ENCODE measurements at places on chromosomes 5 and 9.

DNA sequence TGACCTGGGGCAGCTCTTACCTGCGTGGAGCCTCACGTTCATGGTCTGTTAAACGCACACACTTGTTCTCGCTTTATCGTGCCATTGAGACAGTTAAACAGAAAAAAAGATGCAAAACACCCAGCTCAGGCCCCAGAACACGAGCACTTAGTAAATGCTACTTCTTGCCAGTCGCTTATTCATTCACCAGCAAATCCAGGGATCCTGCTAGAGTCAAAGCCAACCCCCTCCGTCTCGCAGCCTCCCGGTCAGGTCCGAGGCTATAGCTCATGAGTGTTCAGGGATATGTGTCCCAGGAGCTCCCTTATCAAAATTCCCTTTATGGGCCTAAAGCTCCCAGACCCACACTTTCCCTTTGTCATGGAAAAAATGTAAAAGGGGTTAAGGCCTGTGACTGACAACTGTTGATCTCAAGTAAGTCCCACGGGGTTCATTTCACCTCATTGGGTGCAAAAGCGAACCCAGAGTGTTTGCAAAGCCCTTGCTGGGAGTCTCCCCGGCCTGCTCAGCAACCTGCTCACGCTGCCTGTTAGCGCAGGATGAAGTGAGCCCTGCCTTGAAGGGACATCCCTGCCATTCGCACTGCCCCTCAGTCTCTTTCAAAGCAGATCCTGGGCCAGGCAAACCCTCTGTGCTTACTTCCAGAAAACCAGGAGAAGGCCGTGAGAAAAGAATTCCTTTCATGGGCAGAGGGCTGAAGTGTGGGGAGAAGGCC lies 40.7 kb downstream of the HRH2 start:
- ATAC-seq = no peak

DNA sequence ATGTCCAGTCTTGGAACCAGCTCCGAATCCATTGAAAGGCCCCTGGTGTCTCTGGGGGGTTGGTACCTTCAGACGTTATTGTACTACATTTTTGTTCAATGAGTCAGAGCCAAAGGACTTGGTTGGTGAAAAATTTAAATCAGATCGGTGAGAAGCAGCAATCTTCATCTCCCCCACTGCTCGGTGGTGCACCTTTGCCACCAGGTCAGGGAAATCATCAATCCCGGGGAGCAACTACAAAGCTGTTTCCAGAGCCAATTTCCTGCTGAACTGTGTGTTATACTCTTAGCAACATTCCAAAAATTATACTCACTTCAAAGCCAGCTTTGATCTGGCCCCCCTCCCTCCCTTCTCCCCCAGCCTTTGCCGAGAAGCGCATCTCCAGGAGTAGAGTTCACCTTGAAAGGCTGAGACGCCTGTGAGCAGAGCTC lies 375.2 kb upstream of the WWC1 start:
- no peak for ATAC-seq

DNA sequence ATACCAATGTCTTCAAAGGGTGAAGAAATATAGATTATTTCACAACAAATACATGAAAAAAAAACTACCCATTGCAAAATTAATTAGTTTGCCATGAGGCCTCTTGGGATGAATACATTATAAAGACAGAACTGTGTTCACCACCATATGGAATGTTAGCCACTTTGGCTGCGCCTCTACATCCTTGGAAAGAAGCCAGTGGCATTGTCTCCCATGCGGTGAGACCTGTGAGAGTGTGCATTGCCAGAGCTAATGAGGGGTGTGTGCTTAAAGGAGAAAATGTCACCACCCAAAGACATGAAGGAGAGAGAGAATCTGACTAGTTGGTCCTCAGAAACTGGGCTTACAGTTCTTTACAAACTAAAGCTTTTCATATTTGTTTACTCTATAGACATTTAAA lies 110.6 kb downstream of the PLPPR1 start:
- no peak for ATAC-seq

GRCh38 chr9:10387282-10387681 lies 225.5 kb downstream of the PTPRD start:
- no peak for ATAC-seq

DNA sequence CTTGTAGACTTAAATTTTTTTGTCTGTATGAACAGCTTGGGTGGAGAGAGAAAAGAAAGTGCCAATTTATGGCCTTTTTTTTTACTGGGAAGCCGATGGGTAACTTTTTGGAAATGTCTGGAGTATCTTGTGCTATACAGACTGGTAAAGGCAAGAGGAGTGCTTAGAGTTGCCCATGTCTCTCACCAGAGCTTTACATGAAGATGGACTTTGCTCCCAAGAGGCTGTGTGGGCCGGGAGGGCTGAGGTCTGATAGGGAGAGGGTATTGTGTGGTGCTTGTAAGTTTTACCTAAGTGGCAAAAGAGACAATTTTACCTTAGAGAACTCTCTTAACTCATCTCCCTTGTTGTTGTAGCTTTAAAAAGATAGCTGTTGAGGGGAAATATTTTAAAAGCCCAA lies 203.2 kb downstream of the SEMA6A start:
- no peak for ATAC-seq

DNA sequence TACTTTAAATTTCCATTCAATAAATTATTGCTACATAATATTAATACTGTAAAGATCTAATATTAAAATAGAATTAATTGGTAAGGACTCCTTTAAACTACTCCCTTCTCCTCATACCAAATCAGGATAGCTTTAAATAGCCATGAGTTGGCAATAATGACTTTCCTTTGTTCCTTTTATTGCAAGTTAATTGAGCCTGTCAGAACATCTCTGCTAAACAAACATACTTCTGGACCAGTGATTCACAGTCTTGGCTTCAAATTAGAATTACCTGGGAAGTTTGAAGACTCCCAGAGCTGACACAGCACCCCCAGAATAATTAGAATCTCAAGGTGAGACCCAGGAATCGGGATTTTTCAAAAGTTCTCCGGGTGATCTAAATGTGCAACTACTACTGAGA lies 18.7 kb downstream of the C5orf58 start:
- ATAC-seq = no peak

DNA sequence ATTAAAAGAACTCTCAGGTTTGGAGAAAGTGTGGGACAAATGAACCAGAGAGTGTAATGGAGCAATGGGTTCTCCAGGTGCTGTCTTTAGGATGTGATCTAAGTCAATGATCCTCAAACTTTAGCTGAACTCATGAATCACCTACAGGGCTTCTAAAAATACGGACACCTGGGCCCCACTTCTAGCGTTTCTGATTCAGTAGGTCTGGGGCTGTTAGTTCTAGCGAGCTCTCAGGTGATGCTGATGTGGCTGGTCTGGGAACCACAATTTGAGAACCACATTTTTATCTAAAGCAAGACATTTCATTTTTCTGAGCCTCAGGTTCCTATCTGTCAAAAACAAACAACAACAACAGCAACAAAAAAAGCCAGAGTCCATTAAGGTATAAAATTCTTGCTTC lies 35.1 kb upstream of the PCA3 start:
- ATAC-seq = no peak

- peak; percentile 47 for ATAC-seq
Measured at GRCh38 chr5:60162441-60162840, 268.9 kb upstream of the PDE4D start.

DNA sequence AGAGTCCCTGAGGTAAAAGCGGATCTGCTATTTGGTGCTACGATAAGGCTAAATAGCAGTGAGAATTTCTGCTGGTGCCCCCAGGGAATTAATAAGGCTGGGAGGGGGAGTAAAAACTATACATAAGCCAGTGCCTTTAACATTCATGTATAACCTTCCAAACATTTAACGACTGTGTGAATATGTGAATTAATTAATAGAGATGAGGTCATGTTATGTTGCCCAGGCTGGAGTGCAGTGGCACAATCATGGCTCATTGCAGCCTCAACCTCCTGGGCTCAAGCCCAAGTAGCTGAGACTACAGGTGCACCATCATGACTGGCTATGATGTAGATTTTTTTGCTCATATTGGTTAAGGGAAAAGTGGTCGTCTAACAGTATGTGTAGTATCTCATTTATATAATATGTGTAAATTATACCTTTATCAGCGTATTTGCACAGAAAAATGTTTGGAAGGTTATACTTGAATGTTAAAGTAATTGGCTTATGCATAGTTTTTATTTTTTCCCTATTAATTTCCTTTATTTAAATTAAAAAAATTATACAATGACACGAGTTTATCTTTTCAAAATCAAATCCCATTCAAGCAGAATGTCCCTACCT lies 64.6 kb downstream of the EHMT1 start:
- ATAC-seq = no peak

DNA sequence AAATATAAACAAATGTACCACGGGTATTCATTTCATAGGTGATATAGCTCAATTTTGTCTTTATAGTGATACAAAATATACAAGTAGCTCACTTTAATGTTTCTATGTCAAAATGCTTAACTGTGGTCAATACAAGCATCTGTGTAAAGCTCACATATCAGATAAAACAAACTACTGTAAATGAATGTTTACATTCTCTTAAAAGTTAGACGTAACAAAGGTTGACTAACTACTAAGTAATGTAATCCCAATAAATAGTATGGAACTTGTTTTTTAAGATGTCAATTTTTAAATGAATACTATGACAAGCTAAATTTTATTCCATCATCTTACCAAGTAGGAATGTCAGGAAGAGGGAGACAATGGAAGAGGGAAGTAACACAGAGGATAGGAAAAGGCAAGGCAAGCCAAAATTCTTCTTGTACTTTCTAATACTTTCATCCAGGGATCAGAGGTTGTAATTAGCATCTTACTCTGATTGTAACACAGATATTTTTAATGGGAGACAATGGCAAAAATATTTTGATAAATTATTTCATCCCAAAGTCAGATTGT lies 105.5 kb downstream of the STRBP start:
- ATAC-seq = no peak

DNA sequence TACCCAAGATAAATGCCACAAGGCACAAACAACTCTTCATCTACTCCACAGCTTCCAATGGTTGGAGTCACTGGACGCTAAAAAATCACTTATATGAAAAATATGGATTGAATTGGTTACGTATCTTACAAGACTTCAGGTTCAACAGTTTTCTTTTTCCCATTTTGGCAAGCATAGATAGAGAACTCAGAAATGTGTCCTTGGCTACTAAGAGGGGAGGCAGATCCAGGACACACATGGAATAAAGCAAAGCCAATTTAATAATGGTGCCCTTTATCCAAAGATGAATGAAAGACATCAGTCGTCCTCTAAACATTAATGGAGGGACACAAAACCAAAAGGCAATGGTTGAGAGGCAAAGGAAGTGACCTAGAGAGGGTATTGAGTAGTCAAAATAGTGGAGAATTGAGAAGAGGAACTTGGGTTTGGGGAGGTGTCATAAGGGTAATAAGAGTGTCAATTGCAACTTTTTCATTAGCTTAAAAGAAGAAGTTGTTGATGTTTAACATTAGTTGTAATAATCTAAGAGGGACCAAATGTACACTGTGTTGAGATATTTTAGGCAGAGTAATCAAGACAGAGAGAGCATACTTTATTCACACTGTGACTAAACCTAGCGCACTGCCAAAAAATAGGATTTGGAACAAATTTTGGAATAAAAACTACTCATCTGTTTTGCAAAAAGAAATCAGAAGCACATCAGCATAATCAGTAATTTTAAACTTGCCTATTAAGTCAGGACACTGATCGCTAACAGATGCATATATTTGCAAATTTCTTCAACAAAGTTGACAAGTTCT lies 308.2 kb downstream of the ARL15 start:
- ATAC-seq = no peak

- no peak for ATAC-seq
Measured at GRCh38 chr5:149049371-149049781, 13.5 kb downstream of the SH3TC2 start.

GRCh38 chr5:73960023-73960422 lies 334.0 kb downstream of the ARHGEF28 start:
- ATAC-seq = no peak

- peak; percentile 94 for ATAC-seq
Measured at GRCh38 chr5:10863763-10864383, 102.8 kb upstream of the DAP start.

DNA sequence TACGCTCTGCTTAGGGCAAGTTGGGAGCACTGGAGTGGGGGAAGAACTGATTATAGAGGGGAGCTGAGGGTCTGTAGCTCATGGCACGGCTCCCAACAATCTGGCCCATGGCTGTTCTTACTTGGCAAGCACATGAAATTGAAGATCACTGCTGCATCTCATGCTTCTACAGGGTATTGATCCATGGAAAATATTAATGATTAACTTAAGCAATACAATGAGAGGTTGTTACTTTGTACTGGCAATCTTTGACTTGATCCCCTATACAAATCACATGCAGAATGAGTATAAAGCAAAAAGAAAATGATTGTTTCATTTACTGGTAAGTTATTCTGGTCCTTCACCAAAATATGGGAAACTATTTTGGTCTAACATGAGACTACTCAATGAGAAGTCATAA lies 481.1 kb downstream of the PDE4D start:
- no peak for ATAC-seq

DNA sequence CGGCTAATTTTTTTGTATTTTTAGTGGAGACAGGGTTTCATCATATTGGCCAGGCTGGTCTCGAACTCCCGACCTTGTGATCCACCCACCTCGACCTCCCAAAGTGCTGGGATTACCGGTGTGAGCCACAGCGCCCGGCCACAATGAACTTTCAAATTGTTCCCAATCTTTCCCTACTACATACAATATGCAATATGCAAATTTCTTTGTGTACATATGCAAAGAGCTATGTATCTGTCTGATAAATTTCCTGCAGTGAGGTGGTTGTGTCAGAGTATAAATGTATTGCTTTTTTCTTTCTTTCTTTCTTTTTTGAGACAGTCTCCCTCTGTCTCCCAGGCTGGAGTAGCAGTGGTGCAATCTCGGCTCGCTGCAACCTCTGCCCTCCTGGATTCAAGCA lies 48.8 kb upstream of the PLPP1 start:
- no peak for ATAC-seq

DNA sequence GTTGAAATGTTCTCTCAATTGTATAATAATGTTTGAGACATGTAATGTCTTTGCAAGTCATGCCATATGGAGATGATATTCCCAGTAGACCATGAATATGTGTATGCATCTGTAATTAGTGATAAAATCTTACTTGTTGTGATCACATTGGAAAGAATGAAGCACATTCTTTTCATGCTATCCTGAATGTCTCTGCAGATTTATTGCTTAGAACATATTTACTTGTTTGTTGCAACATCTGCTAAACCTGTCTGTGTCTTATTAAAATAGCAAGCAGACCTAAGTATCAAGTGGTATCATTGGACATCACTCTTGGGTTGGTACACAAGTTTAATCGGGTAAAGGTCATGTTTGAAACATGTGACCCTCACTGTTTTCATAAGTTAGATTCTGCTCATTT lies 265.5 kb upstream of the CD180 start:
- no peak for ATAC-seq

DNA sequence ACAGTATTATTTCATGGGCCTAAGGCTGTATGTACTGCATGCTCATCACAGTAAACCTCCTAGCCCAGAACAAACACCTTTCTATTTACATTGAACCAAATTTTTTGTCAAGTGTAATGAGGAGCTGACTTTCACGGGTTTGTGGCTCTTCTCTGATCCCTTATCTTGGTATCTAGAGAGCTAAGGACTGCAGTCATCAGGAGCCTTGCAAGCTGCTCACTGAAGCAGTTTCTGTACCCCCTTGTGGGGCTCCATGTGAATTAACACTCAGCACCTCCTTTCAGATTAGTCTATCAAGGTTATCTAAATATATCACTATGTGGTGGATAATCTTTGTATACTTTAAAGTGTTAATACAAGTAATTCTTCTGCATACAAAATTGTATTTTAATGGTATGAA lies 108.2 kb downstream of the AUH start:
- no peak for ATAC-seq

GRCh38 chr5:28877050-28877449 lies 1838.7 kb upstream of the CDH9 start:
- ATAC-seq = no peak

GRCh38 chr9:110099236-110100095 lies 108.5 kb downstream of the C9orf152 start:
- peak; percentile 65 for ATAC-seq
